CD4-positive, alpha-beta T cell (primary cell): ENCODE measurements at places on chromosomes 4 and X. TPM values are rescaled to one million over a fixed set of nuclear protein-coding genes. Genes with fewer than 3 reads are reported as not detected.

The FAM9C gene
- total RNA-seq: not detected

The OPN1MW2 gene
- total RNA-seq: not detected

- DNase-seq: no peak
These were observed 19.7 kb upstream of the MSN start for GRCh38 chrX:65647801-65648200.

- DNase-seq: no peak
These were observed 139.1 kb downstream of the MAB21L2 start for GRCh38 chr4:150720973-150721518.

GRCh38 chr4:10104211-10104990 is 12.2 kb downstream of the WDR1 start:
- no peak for DNase-seq

DNA sequence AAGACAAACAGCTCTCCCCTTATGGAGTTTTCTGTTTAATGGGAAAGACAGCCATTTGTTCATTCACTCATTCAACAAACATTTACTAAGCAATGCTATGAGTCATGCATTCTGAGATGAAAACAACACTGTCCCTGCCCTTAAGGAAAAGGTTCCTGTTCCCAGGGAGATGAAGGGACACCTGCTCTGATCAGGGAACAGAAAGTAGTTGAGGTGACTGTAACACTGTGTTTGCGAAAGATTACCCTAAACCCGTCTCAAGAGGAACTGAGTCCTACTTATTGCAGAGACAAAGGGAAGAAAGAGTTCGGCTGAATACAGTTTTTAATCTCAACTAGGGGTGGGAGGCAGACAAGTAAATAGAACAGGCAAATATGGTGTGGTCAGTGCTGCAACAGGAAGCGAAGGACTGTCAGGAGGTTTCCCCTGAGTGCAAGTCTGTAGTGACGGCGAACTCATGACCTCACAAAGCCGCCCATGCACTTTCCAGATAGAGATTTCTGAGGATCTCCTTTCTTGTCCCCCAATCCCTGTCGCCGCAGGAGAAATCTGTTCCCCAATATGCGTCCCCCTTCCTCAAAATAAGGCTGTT is 712 bp downstream of the STX18 start:
- DNase-seq: no peak

DNA sequence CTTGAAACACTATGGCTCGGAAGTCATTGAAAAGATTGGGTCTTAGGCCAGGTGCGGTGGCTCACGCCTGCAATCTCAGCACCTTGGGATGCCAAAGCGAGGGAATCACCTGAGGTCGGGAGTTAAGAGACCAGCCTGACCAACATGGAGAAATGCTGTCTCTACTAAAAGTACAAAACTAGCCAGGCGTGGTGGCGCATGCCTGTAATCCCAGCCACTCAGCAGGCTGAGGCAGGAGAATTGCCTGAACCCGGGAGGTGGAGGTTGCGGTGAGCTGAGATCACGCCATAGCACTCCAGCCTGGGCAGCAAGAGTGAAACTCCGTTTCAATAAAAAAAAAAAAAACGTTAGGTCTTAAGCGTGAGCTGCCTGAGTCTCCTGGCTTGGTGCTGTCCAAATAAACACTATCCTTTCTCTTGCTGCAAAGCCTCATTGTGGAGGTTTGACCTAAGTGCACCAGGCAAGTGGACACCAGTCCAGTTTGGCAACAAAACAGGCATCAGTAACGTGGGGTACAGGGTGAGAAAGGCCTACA is 185.9 kb downstream of the DHRSX start:
- no peak for DNase-seq

DNA sequence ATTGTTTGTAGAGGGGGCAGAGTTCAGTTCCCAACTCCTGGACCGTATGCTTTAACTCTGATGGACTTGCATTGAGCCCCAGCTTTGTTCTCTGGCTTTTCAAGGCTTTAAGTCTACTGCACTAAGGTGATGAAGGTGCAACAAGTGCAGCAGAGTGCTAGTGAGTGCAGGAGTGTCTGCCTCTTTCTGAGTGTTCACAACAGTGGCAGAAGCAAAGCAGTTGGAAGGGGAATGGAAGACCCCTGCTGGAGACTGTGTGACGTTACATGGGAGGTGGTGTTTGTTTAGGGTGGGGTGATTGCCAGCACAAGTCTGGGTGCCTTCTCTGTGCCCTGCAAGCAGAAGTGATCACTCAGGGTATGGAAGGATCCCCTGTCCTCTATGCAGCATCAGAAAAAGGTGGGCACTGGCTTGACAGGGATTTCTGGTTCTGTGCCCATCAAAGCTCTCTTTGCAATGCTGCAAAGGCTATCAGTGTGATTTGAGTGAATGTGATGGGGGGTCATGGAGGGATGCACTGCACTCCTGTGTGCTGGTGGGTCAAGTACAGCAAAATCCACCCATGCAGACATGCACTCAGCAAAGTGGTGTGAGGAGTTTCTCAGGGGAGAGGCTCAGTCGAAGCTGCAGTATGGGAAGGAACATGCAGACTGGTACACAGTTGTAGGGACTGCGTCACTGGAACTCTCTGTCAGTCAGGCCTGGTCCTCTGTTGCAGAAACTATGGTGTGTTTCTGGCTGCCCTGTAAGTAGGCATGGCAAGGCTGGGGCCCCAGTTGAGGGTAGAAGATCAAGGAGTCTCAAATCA is 70.9 kb upstream of the UGT2B7 start:
- DNase-seq: no peak

GRCh38 chr4:94486372-94486801 is 34.6 kb downstream of the PDLIM5 start:
- DNase-seq: no peak

- no peak for DNase-seq
These were observed 49.0 kb downstream of the CD99L2 start for GRCh38 chrX:150849486-150849885.

DNA sequence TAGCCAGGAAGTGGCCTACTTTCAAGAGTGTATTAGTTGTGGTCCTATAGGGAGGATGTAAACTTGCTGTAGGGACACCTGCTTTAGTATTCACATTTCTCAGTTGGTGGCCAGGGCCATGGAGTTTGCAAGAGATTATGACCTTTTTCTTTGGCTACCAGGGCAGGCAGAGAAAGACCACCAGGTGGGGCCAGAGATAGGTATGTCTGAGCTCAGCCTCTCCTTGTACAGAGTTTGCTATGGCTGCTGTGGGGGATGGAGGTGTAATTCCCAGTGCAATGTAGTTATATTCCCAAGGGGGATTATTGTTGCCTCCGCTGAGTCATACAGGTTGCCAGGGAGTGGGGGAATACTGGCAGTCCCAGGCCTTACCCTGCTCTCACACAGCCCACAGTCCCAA is 26.3 kb upstream of the DACH2 start:
- no peak for DNase-seq

DNA sequence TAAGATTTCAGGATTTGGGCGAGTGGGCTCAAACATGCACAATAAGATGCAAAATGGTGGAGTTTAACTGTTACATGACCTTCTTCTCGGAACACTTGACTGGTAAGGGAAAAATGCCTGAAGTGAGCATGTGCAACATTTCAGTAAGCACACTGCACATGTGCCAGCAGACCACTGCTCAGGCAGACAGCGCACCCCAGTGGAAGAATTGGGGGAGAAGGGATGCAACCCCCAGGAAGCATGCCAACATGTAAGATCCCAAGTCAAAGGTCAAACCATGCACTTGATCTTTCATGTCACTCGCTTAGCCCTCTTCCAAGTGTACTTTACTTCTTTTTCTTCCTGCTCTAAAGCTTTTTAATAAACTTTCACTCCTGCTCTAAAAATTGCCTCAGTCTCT is 256.3 kb downstream of the CENPC start:
- no peak for DNase-seq

- DNase-seq: no peak
These were observed 45.8 kb downstream of the ANXA10 start for GRCh38 chr4:168138143-168138542.

- DNase-seq: no peak
These were observed 1.4 kb upstream of the ATP8A1 start for GRCh38 chr4:42658261-42658660.

DNA sequence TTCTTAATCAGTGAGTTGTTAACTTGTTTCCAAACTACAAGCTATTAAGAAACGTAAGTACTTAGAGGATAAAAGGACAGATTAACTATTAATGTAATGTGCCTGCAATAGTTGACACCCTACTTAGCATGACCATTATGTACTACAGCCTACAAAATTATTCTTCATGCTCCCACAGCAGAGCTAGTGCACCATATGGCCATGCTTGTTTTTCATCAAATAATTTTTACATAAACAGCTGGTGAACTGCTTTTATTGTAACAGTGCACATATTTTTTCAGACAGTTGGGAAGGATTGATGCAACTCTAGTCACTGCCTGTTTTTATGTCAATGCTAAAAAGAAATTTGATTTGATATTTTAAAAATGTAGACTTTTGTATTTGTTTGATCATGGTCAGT is 10.2 kb upstream of the MAGEB10 start:
- no peak for DNase-seq
